Esophagus mucosa (tissue), 1 donor: ENCODE measurements at places on chromosomes 5 and 9. TPM values are rescaled to one million over a fixed set of nuclear protein-coding genes. Genes with fewer than 3 reads are reported as not detected.

DMRTA1 gene
- 1.8 TPM for total RNA-seq

ADAMTS13 gene
- 0.92 TPM for total RNA-seq

DNA sequence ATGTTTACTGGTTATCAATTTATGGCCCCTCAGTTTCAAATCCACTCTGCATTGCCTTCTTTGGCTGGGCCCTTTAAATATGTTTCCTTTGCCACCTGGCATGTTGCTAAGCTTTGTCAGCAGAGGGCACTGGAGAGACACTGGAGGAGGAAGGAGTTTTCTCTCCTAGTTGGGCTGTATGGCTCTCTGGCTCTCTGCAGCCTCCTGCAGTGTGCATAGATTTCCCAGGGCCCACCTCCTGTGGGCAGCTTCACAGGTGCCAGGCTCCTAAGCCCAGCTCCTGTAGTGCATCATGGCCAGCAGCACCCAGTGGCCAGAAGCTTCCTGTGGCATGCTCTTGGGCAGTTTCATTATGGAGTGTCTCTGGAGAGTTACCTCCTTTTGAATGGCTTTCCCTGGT lies 23.3 kb downstream of the CAVIN4 start:
- peak; percentile 68 for ATAC-seq

DNA sequence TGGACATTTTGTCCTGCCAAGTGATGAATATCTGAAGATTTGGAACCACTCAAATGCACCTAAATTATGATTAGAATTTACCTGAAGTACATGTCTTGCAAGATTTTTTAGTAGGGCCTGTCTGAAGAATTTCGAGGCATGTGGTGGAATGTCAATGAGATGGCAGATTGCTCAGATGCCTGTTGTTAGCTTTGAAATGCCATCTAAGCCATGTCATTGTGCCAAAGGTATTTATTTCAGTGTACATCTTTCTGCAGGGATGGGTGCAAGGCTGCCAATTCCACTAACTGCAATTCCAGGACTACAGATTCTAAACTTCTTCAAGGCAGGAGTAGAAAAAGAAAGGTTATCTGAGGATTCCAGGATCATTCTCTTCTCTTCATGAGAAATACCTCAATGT lies 9.1 kb upstream of the GNAQ start:
- ATAC-seq = no peak

DNA sequence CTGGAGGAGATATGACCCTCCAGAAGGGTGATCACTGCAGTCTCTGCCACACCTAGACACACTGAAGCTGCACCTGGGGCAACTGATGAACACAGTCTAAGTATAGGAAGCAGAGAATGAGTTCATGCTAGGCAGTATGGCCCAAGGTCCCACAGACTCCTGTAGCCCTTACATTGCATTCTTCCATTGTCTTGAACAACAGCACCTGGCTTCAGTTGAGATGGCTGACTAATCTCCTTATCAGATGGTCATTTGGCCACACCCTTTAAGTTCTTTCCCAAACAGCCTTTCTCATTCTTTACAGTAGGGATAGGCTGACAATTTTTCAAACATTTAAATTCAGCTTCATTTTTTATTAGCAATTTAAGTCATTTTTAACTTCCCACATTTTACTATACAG lies 23.1 kb downstream of the CENPK start:
- ATAC-seq = no peak

DNA sequence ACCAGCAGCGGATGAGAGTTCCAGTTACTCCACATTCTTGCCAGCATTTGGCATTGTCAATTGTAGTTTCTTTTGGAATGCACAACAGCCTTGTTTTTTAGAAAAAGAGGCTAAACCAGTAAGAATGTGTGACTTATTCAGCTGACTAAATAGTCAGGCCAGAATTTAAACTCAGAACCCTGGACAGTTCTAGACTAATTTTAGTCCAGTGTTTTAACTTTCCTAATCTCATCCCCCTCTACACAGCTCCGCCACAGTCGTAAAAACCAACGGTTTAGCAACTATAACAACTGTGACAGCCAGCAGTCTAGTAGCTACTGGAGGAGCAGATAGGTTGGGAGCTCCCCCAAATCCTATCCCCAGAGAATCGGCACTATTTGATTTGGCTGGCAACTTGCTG lies 103.7 kb downstream of the FOXD1 start:
- ATAC-seq = no peak

DNA sequence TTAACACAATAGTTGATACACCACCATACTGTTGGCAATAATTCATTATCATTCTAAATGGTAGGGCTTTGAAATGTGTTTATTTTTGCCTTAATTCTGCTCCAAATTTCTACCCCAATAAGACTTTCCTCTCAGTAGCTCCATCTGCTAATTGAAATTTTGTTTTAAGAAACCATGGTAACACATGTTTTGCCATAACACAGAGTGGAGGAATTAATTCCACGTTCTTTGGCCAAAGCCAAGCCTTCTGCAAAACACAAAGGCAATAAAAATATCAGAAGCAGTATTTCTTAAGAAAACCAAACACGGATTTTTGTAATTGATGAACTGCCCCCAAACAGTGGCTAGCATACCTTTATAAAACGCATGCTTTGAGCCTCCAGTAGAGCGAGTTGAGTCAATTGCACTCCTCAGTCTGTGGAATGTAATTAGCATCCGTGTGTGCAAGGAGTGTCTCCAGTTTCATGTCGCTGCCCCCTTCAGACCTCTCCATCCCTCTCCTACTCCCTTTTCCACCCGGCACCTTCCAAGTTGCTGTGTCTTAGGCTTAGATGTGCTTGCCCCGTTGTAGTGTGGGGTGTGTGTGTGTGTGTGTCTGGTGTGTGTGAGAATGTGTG lies 58.2 kb upstream of the CKS2 start:
- ATAC-seq = no peak
